WTC11 (cell line): ENCODE measurements at places on chromosomes 6 and 20. TPM values are rescaled to one million over a fixed set of nuclear protein-coding genes. Genes with fewer than 3 reads are reported as not detected.
A peak's percentile ranks its signal among the peaks of the same experiment; 100 is the strongest.

The GTF2H4 gene
- total RNA-seq, result 46.2 to 49.7 TPM (median 49.2 TPM) in 3 replicates

DNA sequence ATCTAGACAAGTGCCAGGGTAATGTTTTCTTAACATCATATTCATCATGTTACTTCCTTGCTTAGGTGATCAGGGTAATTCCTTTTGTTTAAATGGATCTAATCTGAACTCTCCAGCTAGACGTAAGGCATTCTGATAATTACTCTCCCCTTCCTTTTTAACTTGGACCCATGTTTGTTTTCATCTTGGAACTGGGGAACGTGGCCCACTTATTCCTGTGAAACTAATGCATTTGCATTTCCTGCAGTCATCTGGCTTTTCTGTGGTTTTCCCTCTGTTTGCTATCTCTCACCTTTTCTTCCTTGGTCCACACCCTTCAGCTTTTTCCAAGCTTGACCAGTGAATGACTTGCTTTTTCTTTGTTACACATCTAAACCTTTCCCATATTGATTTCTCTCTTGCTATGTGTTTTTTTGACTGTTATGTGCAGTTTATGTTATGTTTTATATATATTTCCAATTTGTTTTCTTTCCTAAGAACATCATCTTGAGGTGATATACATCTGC lies 33.3 kb downstream of the SLX4IP start:
- peak overlapping the region; percentile 22 for H3K4me3 ChIP-seq
- peaks cover 9% of the 10 kb centered on the region for H3K36me3 ChIP-seq
- no peak for DNase-seq
- H3K4me1 ChIP-seq, result peaks cover 83% of the 10 kb centered on the region
- H3K27me3 ChIP-seq, result no peaks in the 10 kb centered on the region
- peak overlapping the region; percentile 88 for H3K27ac ChIP-seq

DNA sequence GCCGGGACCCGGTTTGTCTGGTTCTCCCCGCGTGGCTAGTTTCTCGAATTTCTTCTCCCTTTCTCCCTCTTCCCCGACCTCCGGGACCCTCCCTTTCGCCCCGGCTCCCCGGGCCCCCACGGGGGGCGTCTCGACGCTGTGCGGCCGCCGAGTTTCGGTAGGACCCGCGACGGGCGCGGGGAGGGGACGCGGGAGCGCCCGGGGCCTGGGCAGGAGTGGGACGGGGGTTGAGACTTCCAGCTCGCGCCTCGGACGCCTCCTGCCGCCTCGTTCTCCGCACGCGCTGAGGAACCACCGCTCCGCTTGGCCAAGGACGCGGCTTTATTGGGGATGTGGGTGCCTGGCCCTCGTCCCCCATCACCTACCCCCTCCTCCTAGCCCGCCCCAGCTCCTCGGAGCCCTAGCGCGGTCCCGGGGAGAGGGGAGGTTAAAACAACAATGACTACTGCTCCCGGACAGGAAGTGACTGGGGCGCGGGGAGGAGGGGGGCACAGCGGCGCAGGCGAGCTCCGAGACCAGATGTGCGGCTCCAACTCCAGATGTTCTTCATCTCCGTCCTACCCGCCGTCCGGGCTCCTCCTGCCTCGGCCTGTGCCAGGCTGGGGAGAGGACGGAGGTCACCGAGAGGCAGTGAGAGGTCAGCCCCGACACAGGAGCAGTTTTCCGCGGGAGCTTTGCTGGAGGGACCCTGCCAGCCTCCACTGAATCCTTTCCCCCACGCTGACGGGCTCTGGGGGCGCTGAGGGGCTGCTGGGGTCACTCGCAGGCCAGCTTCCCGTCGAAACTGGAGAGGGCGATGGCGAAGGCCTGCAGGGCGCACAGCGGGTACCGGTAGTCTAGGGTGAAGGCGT lies 917 bp upstream of the TEAD3 start:
- H3K27ac ChIP-seq, result peak overlapping the region; percentile 88
- H3K4me1 ChIP-seq, result peaks cover 56% of the 10 kb centered on the region

The ARMH2 gene
- not detected in 3 replicates for total RNA-seq

DNA sequence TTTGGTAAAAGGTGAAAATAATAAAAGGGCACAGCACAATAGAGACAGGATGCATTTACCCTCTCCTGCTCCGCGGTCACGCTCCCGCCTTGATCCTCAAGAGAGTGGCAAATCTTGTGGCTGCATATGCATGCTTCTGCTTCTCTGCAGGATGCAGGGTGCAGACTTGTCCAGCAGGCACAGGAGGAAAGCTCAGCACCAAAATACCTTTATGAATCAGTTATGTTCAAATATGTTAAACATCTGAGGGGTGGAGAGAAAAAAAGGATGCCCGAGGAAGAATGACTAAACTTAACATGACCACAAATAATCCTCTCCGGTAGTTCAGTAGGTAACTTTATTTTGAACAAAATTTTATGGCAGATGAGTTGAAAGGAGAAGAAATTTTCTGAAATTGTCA lies 366.1 kb upstream of the SOX4 start:
- no peak for DNase-seq
- peaks cover 16% of the 10 kb centered on the region for H3K4me1 ChIP-seq
- H3K36me3 ChIP-seq, result peaks cover 8% of the 10 kb centered on the region
- H3K27ac ChIP-seq, result no peak overlapping the region; the same call in 1 of the 2 replicates
- H3K4me3 ChIP-seq, result no peak overlapping the region
- H3K27me3 ChIP-seq, result no peaks in the 10 kb centered on the region

GRCh38 chr6:22883061-22883717 lies 313.8 kb downstream of the HDGFL1 start:
- peaks cover 4% of the 10 kb centered on the region; the same call in 1 of the 2 replicates for H3K36me3 ChIP-seq
- peaks cover 45% of the 10 kb centered on the region for H3K4me1 ChIP-seq
- H3K27ac ChIP-seq, result 0 out of 2 replicates have a peak overlapping the region, but pooled peaks have one; percentile 1
- no peak for DNase-seq
- H3K27me3 ChIP-seq, result no peaks in the 10 kb centered on the region

The HLA-G gene
- 1.1 to 1.7 TPM (median 1.4 TPM) in 3 replicates for total RNA-seq

- peak overlapping the region; percentile 70 for H3K27ac ChIP-seq
- peak; percentile 35 for DNase-seq
These were observed 18.2 kb downstream of the BCL2L1 start for GRCh38 chr20:31704225-31705119.

The PRL gene
- not detected in 3 replicates for total RNA-seq

GRCh38 chr20:11249683-11250082 lies 575.9 kb upstream of the JAG1 start:
- no peaks in the 10 kb centered on the region for H3K27me3 ChIP-seq
- H3K4me1 ChIP-seq, result peaks cover 22% of the 10 kb centered on the region
- peaks cover 11% of the 10 kb centered on the region for H3K36me3 ChIP-seq
- H3K27ac ChIP-seq, result no peak overlapping the region
- no peak for DNase-seq

The ANGPT4 gene
- total RNA-seq, result 0.20 to 0.32 TPM (median 0.25 TPM) in 3 replicates

DNA sequence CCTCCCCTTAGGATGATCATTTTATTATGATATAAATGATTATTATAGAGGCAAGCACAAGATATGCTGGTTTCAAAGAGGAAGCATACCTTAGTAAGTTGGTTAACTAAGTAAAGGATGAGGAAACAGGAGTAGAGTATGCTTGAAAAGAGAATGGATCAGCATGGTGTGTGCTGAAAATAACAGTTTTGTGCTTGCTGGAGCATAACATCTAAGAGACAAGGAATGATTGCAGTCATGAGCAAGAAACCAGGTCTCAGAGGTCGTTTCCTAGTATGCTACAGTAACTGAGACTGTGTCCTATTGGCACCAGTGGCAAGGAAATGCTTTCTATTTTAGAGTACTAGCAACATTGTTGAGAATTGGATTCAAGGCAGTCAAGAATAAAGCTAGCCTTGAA lies 34.1 kb downstream of the CDC40 start:
- DNase-seq, result no peak
- peaks cover 45% of the 10 kb centered on the region for H3K36me3 ChIP-seq
- no peak overlapping the region for H3K27ac ChIP-seq

GRCh38 chr20:61419501-61419900 lies 167.4 kb downstream of the CDH4 start:
- DNase-seq, result no peak
- no peaks in the 10 kb centered on the region for H3K36me3 ChIP-seq
- H3K27me3 ChIP-seq, result peaks cover 52% of the 10 kb centered on the region
- H3K27ac ChIP-seq, result no peak overlapping the region; the same call in 1 of the 2 replicates
- no peak overlapping the region for H3K4me3 ChIP-seq
- peaks cover 14% of the 10 kb centered on the region for H3K4me1 ChIP-seq

- no peak overlapping the region for H3K4me3 ChIP-seq
- H3K27me3 ChIP-seq, result no peaks in the 10 kb centered on the region
- 0 out of 2 replicates have a peak, but pooled peaks cover 2% of the 10 kb centered on the region for H3K36me3 ChIP-seq
These were observed 84.5 kb downstream of the SGK1 start for GRCh38 chr6:134233180-134233955.

DNA sequence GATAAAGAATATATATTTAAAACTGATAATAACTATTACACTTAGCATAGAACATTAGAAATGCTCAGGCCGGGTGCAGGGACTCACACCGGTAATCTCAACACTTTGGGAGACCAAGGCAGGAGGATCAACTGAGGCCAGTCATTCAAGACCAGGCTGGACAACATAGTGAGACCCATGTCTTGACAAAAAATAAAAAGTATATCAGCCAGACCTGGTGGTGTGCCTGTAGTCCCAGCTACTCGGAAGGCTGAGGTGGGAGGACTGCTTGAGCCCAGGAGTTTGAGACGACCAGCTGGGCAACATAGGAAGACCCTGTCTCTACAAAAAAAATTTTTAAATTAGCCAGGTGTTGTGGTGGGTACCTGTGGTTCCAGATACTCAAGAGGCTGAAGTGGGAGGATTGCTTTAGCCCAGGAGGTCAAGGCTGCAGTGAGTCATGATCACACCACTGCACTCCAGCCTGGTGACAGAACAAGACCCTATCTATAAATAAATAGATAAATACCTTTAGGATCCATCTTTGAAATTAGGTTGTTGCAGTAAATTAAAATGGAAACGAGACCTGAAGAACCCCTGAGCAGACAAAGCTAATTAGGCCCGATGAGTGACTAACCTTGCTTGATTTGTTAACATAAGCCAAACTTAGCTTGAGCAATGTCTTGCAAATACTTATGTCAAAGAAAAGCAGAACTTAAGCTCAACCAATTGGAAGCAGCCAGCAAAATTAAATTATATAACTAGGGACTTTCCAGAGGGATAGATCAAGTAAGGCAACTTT lies 75.8 kb upstream of the E2F3 start:
- peaks cover 9% of the 10 kb centered on the region for H3K4me1 ChIP-seq
- no peaks in the 10 kb centered on the region for H3K27me3 ChIP-seq
- no peaks in the 10 kb centered on the region for H3K36me3 ChIP-seq
- no peak for DNase-seq
- no peak overlapping the region for H3K4me3 ChIP-seq

- no peak for DNase-seq
- H3K27me3 ChIP-seq, result no peaks in the 10 kb centered on the region
- peaks cover 8% of the 10 kb centered on the region for H3K4me1 ChIP-seq
- no peak overlapping the region for H3K27ac ChIP-seq
These were observed 54.5 kb downstream of the CLIC5 start for GRCh38 chr6:45961125-45961524.

- H3K4me1 ChIP-seq, result peaks cover 4% of the 10 kb centered on the region
- H3K27ac ChIP-seq, result no peak overlapping the region
- no peak overlapping the region for H3K4me3 ChIP-seq
These were observed 306.7 kb downstream of the PLCB1 start for GRCh38 chr20:8438748-8439147.

The ADAM33 gene
- 5.3 to 7.1 TPM (median 7.0 TPM) in 3 replicates for total RNA-seq

DNA sequence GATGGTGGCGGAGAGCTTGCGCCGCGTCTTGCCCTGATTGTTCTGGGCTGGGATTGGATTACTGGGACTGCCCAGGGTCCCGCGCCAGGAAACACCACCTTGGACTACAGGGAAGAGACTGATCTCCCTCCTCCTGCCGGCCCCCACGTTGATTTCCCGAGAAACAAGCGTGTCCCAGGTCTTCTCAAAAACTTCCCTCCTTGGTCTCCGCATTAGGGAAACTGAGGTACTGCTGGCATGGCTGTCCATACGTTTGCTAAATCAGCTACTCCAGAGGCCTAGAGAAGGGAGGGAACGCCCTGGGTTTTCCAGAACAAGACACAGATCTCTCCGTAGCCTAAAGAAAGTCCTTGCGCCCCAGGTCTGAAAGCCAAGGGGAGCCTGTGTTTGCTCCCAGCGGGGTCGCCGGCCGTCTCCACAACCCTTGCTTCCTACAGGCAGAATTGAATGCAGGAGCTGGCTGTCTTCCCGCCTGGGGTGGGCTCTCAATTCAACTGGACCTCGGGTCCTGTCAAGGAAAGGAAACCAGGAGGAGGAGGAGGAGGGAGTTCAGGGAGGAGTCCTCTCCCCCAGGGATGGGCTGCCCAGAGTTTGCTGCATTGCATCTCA lies 29.2 kb downstream of the TFAP2A start:
- no peak overlapping the region for H3K27ac ChIP-seq
- H3K27me3 ChIP-seq, result peaks cover 100% of the 10 kb centered on the region
- peak overlapping the region; percentile 56 for H3K4me3 ChIP-seq
- peak; percentile 57 for DNase-seq
